GM04504 (cell line): ENCODE measurements at places on chromosomes 7 and 10.

GRCh38 chr7:128055637-128056036 lies 24.4 kb upstream of the LRRC4 start:
- no peak for DNase-seq

DNA sequence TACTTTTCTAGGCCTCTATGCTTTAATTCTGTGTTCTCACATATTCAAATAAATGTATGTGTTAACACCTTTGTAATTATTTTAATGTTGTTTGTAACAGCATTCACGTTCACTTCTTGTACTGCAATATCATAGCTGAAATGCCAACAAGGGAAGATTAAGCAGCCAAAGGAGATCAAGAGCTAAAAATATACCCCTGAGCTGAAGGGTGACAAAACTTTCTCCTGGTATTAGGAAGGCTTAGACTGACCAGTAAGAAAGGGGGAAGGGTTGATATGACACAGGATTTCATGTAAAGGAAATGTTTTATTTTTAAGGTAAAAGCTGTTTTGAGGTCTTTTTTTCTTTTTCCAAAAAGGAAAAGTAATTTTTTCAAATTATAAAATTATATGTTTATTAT lies 40.4 kb upstream of the VDAC2 start:
- DNase-seq: no peak

GRCh38 chr10:43971981-43972380 lies 323.3 kb upstream of the ZNF32 start:
- DNase-seq: no peak

DNA sequence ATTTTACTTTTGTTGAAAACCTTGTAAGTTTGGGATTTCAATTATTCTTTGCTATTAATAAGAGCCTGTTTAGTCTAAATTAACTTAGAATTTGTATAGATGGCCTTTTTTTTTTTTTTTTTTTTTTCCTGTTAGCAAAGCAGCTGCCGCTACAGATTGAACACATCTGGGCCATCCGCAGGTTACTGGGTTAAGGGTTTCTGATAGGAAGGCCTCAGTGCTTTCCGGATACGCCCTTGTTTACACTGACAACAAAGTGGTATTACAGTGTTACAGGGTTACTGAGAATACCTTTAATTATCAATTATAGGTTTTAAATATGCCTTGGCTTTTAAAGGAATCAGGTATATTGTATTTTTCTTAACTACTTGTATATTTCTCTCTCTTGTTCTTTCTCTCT lies 76.8 kb downstream of the PTN start:
- no peak for DNase-seq

DNA sequence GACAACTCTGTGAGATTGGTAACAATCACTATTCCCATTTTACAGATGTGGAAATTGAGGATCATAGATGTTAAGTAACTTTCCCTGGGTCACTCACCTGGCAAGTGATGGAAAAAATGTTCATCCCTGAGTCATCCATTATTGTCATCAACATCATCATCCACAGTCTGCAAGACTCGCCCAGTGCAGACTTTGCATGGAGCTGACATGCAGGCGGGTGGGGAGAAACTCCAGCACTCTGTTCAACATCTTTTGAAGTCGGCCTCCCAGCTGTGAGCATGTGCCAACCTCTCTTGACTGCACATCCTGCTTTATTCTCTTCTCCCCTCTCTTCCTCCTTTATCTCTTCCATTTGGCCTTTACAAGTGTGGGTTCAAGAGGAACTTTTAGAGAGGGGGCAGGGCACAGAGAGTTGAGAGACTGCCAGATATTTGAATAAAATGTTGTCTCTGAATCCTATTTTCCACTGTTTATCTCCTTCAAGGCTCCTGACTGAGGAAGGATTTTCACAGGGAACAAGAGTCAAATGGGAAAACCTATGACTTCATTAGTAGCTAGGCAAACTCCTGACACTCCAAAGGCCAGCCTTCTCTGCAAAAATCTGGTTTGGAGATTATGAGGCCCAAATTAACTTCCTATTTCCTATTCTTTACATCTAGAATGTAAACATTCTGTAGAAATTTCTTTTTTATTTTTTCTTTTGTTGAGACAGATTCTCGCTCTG lies 283.7 kb upstream of the PODXL start:
- DNase-seq: no peak

DNA sequence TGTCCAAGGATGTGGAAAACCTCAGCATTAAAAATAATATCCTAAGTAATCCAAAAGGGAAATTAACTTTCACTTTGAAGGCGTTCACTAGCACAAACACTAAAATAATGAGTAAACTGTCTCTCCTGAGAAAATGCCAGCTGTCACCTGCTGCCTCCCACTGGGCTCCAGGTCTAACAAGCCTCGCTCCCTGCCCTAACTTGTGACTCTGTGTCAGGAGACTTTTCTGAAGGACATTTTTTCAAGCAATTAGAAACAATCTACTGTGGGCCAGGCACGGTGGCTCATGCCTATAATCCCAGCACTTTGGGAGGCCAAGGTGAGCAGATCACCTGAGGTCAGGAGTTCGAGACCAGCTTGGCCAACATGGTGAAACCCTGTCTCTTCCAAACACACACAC lies 72.8 kb upstream of the GLCCI1 start:
- no peak for DNase-seq

- DNase-seq: no peak
Measured at GRCh38 chr7:151482883-151483710, 36.6 kb downstream of the RHEB start.

DNA sequence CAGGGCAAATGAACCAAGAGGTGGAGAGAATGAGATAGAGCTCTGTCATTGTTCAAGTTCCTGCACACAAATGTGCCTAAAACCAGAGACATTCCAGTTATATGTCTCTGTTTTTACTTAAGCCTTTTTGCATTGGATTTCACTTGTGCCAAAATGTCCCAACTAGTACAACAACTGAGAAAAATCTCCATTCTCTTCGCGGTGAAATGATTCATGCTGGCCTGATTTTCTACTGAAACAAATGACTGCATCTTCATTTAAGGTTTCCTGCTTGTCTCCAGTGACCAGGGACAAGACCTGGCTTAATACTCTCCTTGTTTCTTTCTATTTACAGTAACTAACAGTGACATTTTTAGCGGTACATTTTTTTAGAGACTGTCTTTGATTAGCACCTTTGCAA lies 714.9 kb downstream of the KCNMA1 start:
- DNase-seq: no peak

DNA sequence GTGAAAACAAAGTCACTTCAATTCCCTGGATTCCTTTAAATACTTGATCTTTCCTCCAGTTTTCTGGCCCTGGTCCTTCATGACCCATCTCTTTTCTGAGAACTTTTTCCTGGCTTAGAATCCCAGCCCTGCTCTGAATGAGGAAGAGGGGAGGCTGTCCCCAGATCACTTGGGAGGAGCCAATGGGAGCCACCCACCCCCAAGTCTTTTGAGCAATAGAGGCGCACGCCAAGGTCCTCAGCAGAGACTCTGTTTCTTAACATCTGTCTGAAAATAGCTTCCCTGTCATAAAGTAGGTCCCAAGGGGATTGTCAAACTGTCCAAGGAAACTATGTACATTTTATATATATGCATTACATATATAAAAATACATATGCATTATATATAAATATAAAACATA lies 126.8 kb downstream of the ADRA2A start:
- DNase-seq: no peak

GRCh38 chr10:124073978-124074377 lies 19.4 kb downstream of the CHST15 start:
- no peak for DNase-seq

DNA sequence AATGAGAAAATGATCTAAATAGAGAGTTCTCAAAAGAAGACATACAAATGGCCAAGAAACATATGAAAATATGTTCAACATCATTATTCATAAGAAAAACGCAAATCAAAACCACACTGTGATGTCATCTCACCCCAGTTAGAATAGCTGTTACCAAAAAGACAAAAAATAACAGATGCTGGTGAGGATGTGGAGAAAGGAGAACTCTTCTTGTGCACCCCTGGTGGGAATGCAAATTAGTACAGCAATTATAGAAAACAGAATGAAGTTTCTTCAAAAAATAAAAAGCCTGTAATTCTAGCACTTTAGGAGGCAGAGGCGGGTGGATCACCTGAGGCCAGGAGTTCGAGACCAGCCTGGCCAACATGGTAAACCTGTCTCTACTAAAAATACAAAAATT lies 199.3 kb downstream of the PARD3 start:
- no peak for DNase-seq

GRCh38 chr10:97882142-97883091 lies 32.8 kb downstream of the GOLGA7B start:
- peak; percentile 20 for DNase-seq
